ENCODE measurements at places on chromosomes 13 and 19.
A peak's percentile ranks its signal among the peaks of the same experiment; 100 is the strongest.

DNA sequence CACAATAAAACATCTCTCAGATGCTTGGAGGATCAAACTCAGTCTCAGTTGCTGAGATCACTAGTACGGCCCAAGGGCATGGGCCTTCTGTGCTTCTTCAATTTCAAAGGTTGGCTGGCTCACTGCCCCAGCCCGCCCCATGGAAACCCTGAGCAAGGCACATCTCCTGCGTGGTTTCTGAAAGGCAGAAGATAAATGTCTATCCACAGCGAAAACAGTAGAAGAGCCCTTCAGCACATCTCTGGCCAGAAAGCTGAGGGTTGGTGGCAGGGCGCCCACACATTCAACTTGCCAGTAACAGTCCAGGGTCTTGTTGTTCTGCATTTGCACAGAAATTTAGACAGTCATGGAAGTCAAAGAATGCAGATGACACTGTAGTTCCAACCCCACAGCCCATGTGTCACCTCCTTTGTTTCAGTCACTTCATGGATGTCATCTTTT lies 24.0 kb upstream of the KATNAL1 start:
- DNase-seq, result peak; percentile 76

- DNase-seq, result peak; percentile 40
Measured at GRCh38 chr13:34349091-34349722, 531.3 kb downstream of the RFC3 start.

DNA sequence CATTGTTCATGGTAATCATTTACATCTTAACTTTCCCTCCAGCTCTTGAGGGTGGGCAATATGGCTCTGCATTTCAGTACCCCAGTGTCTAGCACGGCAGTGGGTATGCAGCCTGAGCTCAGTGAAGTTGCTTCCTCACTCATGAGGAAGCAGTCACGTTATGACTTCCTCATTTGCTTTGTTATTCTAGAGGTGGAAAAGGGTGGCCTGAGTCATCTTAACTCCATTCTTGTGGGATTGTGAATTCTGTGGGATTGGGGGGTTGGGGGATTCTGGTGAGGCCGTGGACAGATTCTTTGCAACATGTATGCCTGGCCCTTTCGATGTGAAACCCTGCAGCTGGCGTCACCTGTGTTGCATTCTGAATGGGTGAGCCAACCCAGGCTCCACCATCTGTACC lies 406.7 kb upstream of the ZNF507 start:
- no peak for DNase-seq

DNA sequence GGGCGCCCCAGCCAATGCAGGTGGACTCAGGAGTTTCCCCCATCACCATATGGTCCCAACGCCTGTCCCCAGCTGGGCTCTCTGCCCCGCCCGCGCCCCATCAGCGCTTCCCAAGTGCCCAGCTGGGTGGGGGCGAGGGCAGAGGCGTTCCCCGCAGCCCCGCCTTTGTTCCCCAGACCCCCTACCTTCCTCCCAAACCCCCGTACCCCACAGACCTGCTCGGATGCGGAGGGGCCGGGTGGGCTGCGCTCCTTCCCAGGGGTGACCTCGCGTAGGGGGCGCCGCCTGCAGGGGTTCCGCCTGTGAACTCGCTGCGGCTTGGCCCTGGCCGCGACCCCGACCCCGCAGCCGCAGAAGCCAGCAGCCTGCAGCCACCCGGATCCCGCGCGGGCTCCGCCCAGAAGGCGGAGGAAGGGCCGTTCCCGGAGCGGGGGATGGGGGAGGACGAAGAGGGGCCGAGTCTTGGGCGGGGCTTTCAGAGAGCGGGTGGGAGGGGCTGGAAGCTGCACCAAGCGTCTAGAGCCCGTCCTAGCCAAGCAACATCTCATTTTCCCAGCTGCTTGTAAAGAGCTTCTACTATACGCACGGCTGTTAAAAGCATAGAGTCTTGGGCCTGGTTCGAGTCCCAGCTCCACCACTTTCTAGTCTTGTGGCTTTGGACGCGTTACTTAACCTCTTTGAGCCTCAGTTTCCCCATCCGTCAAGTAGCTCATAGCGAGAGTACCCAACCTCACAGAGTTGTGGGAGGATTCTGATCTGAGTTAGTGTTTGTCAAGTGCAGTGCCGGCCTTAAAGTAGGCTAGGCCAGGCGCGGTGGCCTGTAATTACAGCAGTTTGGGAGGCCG lies at the start of gene RAB3D:
Gene RAB3D, minus strand, starts transcription at position 404 of the 845 bp plus-strand sequence. CDS start 2,258 bp downstream, outside the sequence.
- DNase-seq, result peak; percentile 91

GRCh38 chr19:7191946-7192691 lies 102.1 kb downstream of the INSR start:
- DNase-seq, result no peak

GRCh38 chr13:64538711-64539110 lies 2691.4 kb downstream of the PCDH9 start:
- DNase-seq, result no peak
